ENCODE measurements at places on chromosomes 1 and 21. TPM values are rescaled to one million over a fixed set of nuclear protein-coding genes. Genes with fewer than 3 reads are reported as not detected.
A peak's percentile ranks its signal among the peaks of the same experiment; 100 is the strongest.

DNA sequence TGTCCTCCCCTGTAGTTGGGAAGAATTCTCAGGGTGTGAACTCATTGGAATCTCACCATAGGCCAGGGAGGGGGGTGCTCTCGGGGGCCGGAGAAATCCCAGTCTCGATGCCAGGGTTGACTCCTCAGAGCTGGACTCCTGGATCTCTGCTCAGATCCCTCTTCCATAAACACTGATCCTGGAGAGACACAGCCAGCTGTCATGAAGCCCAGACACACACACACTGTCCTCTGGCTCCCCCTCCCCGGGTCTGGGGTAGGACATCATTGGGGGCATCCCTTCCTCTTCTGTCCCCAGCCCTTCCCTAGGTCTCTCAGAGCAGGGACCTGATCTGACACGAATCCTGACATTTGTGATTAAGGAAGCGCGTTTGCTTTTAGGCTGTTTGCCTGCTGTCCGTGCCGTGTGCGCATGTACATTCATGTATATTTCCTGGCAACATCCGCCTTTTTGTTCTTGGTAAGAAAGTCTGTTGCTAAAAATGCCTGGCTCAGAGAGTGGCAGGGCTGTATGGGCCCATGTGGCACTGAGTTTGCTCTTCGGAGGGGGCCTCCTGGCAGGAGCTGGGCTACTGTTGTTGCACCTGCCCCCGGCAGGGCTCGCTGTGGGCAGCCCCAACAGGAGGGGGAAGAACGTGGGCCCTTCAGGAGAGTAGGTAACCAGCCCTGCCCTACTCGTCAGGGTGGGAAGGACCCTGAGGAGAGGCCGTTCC lies 45.4 kb upstream of the SELENON start:
- no peak for DNase-seq

The NEK2 gene
- polyA plus RNA-seq: 5.3 TPM

DNA sequence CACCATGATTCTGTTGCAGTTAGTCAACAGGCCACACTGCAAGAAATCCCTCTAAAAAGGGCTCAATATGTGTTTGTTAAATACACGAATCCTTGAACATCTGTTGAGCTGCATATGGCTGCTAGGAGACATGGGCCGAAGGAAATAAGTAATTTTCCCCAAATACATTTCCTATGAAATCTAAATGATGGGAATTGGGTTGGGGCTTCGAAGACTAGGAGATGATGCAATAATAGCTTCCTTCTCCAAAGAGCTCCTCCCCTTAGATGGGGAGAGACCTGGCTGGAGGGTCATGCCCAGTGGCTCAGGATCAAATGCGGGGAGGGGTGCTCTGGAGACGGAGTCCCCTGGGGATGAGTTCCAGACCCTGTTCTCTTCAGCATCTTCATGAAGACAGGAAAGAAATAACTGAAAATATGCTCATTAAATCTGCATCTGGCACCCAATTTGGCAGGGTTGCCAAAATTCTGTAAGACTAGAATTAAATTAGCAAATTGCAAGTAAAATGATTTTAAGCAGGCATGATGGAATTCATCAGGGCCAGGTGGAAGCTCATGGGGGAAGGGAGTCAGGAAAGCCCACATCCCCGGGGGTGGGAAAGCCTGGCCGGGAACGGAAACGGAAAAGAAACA lies 165.0 kb upstream of the EDN2 start:
- no peak for DNase-seq

- DNase-seq: no peak
Observed at GRCh38 chr1:26419494-26419893, 8.9 kb downstream of the LIN28A start.

GRCh38 chr1:64569411-64569810 lies 99.5 kb downstream of the CACHD1 start:
- no peak for DNase-seq

DNA sequence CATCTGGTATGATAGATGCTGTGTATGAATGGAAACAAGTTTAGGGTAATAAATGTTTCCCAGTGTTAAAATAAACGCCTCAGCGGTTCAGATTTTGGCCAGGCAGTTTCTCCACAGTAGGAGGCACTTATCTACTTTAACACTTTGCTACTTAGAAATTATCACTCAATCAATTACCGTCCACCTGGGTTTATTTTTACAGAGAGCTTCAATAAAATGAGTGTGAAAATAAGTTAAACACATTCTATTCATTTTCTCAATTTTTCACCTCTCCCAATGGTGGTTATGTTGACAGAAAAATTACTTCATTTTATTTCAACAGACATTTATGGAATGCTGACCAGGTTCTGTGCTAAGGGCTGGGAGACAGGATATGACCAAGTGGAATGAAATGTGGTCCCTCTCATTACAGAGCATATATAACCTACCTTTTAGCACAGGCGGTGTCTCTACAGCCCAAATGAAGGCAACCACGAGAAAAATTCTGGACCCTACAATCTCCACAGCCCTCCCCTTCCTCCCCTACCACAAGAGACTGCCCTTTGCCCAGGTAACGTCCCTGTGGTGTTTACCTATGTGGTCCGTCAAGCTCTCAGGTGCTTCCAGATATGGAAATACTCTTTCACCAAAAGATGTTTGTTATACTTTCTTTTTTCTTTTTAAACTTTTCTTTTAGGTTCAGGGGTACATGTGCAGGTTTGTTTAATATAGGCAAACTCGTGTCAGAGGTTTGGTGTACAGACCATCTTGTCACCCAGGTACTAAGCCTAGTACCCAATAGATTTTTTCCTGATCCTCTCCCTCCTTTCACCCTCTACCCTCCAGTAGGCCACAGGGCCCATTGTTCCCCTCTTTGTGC lies 105.5 kb downstream of the HLCS start:
- peak; percentile 56 for DNase-seq

DNA sequence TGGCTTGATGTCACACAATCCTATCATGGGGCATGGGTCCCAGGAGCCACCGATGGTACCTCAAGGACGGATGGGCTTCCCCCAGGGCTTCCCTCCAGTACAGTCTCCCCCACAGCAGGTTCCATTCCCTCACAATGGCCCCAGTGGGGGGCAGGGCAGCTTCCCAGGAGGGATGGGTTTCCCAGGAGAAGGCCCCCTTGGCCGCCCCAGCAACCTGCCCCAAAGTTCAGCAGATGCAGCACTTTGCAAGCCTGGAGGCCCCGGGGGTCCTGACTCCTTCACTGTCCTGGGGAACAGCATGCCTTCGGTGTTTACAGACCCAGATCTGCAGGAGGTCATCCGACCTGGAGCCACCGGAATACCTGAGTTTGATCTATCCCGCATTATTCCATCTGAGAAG lies 46.3 kb downstream of the ACP6 start:
- no peak for DNase-seq

DNA sequence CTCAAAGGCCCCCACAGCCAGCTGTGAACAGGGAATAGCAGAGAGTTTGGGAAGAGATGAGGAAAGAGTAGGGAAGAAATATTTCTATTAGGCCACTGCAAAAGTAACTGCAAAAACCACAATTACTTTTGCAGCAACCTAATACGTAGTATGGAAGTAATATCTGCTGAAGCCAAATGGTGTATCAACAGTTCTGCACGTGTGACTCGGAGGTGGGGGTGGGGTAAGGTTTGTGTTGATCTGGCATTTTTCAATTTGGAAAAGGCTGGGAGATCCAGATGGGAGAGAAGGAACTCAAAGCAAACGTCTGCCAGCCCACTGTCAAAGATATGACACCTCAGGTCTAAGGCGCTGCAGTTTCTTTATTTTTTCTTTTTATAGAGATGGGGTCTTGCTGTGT lies 11.1 kb upstream of the ZNF436 start:
- no peak for DNase-seq

GRCh38 chr1:208170252-208170651 lies 73.9 kb downstream of the PLXNA2 start:
- DNase-seq: no peak

The GNAT2 gene
- polyA plus RNA-seq: 0.19 TPM

- no peak for DNase-seq
Observed at GRCh38 chr1:29876902-29877301, 640.6 kb downstream of the PTPRU start.
